T1000 (cell line): ENCODE measurements at places on chromosomes 1 and 21.

DNA sequence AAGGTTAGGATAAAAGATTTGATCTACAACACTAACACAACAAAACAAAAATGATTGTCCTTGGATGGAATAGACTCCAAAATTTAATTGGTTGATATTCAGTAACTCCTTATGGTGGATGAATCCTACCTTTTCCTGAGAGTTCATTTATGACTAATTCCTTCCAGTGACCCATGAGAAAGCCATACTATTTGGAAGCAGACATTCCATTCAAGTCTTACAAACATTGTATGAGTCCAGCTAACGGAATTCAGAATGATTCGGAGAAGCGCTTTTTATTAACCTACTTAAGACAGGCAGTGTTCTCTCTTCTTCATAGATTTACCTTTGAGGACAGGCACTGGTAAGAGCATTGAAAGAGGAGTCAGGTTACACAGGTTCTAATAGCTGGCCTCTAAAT is 155.6 kb upstream of the ZNF648 start:
- no peak for DNase-seq

GRCh38 chr1:238439511-238439910 is 548.8 kb upstream of the ZP4 start:
- DNase-seq = no peak

GRCh38 chr1:57218487-57219079 is 205.3 kb downstream of the DAB1 start:
- DNase-seq = no peak

DNA sequence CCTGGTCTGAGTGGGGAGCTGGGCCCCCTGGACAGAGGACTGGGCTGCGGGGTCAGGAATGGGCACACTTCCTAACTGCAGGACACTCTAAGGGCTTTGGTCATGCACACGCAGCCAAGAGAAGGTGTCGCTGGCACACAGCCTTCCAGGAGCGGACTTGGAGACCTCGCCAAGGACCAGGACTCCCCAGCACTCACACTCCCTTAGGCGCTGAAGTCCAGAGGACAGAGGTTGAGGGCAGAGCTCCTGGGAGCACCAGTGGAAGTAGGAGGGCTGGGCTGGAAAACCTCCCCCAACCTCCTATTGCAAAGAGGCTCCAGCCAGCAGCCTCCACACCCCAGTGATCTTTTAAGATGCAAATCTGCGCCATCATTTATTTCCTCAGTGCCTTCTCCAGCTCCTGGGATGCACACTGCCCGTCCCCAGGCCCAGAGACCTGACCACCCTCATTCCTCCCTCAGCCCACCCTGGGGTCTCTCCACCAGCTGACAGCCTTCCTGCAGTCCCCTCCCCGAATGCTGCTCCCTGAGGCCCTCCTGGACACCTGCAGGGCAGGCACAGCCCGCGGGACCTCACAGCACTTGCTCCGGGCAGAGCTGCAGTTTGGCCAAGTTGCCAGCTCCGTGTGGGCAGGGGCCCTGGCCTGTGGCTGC is 3.0 kb downstream of the TSPEAR start:
- DNase-seq = no peak

GRCh38 chr1:197910120-197910991 is 6.8 kb upstream of the LHX9 start:
- DNase-seq = no peak

GRCh38 chr1:150810958-150811659 is 3.0 kb upstream of the CTSK start:
- DNase-seq = no peak

- no peak for DNase-seq
Observed at GRCh38 chr1:36864823-36865601, 169.3 kb downstream of the GRIK3 start.

DNA sequence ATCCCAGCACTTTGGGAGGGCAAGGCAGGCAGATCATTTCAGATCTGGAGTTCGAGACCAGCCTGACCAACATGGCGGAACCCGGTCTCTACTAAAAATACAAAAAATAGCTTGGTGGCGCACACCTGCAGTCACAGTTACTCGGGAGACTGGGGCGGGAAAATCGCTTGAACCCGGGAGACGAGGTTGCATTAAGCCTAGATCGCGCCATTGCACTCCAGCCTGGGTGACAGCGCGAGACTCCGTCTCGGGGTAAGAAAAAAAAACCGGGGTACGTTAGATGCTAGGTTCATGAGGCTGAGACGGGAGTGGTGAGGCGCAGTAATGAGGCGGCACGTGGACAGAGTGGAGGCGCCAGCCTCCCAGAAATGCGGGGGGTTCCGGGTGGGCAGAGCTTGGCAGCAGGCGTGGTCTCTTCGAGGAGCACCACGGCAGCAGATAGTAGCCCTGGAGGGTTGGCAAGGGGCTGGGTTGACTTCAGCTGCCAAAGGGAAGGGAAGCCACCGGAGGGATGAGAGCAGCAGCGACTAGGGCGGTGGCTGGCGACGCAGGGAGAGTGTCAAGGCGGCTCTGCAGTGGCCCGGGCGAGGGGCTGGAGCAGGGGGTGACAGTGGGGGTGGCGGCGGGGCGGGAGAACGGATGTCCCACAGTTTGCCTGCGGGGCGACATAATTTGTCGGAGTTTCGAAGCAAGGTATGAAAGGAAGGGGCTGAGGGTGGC is 832 bp downstream of the MRPL20 start:
- DNase-seq = no peak

GRCh38 chr1:9197186-9198099 is 37.1 kb upstream of the H6PD start:
- no peak for DNase-seq

DNA sequence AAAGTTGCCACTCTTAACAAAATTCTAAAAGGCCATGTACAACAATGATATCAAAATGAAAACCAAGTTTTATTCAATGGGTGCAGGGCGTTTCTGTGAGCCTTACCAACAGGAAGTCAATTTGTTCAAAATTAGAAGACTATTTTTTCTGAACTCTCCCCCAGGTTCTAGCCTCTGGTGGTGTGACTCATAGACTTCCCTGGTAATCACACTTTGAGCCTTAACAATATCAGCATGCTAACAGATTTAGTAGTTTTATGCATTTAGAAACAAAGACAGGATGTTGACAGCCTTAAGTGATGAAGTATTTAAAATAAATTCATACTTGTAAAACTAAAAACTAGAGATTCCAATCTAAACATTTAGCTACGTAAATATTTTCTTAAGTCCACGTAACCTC is 88.4 kb downstream of the LRRC8C start:
- DNase-seq = no peak

DNA sequence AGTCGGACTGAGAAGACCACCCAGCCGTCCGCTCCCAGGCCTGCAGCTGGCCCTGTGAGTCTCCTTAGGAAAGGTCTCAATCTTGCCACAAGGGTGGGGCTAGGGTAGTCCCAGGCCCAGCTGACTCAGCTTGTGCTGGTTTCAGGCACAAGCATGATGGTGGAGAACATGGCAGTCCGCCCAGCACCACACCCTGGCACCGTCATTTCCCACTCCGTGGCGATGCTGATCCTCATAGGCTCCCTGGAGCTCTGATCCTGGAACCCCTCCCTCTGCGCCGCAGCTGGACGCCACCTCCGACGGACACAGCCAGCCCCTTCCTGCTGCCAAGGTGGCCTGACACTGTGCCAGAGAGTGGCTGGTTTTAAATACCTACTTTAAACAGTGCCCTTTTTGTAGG is 10.7 kb downstream of the TMEM81 start:
- no peak for DNase-seq

- DNase-seq = no peak
Observed at GRCh38 chr1:147243841-147244240, 1.4 kb downstream of the CHD1L start.

DNA sequence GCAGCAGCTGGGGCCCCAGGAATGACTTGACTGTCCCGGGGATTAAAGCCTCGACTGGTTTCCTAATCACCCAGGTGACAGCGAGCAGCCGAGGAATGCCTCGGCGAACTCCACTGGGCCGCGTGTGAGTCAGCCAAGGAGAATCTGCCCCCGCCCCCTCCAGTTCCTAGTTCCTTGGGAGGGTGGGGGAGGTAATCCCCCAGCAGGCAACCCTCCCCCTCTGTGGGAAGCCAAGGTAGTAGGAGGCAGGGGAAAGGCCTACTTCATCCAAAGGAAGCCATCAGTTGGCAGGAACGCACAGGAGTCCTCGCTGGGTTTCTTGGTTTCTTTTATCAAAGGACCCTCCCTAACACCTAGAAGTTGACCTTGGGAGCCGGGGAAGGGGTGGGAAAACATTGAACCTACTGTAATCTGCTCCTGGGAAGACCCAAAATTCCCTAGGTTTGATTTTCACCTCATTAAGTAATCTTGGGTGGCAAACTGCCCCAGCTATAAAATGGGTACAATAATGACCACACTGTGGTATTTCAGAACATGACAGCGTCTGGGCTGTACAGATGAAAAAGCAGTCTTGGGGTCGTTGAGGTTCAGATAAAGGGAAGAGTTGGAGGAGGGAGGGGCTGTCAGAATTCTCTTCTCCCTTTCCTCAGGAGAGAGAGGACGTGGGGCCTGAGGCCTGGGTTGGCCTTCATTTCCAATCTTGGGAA is 1.4 kb downstream of the TENT5B start:
- peak; percentile 80 for DNase-seq

DNA sequence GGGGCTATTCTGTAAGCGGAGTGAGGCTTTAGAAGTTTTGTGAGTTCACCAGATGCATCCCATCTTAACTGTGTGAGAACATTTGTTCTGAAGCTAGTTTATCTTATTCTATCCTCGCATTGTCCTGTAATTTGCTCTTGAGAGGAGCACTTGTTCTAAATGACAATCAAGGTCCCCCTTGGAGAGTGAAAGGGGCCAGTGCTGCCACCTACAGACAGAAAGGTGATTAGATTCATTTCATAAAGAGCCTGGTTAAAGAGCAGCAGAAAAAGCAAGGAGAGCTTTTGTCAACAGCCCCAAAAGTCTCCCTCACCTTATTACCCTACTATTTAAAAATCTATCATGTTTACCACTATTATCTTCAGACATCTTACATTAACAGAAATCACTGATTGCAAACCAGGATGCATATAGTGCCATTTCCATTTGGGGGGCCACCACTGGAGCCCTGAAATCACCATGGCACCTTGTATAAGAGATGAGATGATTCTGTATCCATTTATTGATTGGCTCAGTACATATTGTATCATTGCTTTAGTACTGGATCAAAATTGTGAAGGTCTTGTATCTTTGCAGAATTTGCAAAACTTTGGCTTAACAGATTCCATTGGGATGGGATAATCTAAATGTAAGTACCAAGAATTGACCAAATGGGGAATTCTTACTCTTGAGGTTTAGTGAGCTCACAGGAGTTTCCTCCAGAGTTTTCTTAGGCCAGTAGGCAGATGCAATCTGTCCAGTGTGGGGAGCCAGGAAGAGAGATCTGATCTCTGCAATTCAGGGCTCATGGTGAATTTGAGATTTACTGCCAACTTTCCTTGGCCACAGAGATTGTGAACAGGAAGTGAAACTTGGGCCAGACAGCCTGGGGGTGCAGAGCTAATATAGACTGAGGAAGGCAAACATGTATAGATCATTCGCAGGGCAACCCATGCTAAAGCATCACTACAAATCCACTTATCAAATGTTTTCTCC is 64.3 kb upstream of the TRABD2B start:
- DNase-seq = no peak

- no peak for DNase-seq
Observed at GRCh38 chr1:218165701-218166114, 119.4 kb upstream of the RRP15 start.

DNA sequence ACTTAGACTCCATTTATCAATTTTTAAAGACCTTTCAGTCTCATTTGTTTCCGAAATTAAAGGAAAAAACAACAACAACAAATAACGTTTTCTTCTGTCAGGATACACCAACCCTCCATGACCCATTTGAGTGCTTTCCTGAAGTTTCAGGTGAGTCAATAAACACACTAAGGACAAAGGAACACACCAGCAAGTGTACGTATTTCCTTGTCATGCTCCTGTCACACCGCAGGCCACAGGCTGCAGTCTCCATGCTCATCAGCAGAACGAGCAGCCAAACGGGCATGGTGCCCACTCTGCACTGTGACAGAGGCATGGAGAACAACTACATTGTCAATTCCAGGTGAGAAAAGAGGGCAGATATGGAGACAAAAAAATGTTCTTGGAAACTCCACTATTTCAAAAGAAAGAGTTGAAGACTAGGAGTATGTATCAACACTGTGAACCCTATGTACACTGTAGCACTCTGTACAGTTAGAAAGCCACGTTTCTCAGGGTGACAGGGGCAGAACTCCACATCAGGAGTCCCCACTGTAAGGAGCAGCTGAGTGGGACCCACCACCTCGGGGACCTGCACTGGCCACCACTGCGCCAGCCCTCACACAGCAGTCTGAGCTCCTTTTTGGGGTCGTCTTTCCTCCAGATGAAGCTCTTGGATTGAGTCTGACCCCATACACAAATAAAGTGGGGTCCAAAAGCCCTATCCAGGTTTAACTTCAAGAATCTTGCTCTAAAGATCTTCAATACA is 2.6 kb downstream of the PTTG1IP start:
- DNase-seq = no peak

DNA sequence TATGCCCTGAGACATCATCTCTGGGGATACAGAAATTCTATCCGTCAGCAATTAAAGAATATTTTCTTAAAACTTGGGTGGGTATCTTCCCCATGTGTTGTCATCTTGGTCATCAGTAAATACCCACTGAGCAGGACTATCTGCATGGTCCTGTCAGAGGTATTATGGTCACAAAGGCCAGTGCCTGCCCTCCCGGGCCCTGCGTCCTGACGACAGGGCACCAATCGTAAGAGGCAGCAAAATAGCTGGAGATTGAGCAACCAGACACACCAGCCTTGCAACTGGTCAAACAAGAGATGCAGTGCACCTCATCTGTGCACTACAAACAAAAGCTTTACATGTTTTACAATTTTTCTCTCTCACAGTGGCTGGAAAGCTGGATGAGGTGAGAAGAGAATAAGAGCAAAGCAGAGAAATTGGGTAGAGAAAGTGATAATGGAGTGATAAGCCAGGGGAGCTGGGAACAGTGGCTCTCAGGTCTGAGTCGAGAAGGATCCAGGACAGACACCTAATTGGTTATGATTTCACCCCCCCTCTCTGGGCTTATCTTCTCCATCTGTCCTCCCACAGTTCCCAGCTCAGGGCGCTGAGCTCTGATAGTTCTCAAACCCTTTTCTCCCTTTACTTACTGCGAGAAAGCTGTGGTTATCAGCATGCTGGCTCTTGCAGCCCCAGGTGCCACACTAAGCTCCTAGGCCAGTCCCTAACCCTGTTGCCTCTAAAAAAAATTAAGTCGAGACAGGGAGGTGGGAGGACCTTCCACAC is 8.8 kb upstream of the SRP9 start:
- DNase-seq = no peak

- no peak for DNase-seq
Observed at GRCh38 chr1:236341298-236341697, 52.8 kb upstream of the EDARADD start.

GRCh38 chr1:192724670-192725069 is 84.2 kb upstream of the RGS2 start:
- peak; percentile 34 for DNase-seq

- peak; percentile 8 for DNase-seq
Observed at GRCh38 chr1:159177272-159177907, 6.0 kb downstream of the CADM3 start.

DNA sequence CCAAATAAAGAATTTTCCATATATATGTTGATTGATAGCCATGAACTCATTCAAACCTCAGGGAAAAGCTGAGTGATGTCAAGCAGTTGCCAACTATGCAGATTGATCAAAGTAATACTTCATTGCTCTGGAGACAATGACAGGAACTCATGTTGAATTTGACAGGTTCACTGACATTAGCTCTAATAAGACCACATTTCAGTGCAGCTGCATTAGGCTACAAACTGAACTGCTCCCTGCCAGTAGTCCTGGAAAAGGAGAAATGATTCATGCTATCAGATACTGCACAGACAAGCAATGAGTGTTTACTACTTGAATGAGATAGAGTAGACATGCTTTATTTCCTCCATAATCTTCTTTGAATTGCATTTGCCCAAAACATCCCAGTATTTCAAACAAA is 948.4 kb downstream of the MRPL39 start:
- no peak for DNase-seq

GRCh38 chr1:6612641-6613360 is 730 bp upstream of the PHF13 start:
- DNase-seq = no peak
